ENCODE measurements at places on chromosomes 2 and 18.

- no peak for DNase-seq
These were observed 5.2 kb upstream of the DNAJB2 start for GRCh38 chr2:219273937-219274336.

GRCh38 chr2:71891719-71892422 is 255.8 kb downstream of the CYP26B1 start:
- no peak for DNase-seq

DNA sequence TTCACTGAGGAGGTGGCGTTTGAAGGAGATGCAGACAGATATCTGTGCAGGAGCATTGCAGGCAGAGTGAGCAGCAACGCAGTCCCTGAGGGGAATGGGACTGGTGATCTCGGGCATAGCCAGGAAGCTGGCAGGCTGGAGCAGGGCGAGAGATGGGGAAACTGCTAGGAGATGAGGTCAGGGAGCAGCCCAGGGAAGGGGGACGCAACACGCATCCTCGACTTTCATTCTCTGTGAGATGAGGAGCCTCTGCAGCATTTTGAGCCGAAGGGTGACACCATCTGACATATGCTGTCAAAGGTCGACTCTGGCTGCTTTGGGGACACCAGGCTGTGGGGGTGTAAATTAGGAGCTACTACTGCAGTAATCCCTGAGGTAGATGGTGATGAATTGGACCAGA is 4.3 kb upstream of the CHRNA1 start:
- DNase-seq, result no peak

DNA sequence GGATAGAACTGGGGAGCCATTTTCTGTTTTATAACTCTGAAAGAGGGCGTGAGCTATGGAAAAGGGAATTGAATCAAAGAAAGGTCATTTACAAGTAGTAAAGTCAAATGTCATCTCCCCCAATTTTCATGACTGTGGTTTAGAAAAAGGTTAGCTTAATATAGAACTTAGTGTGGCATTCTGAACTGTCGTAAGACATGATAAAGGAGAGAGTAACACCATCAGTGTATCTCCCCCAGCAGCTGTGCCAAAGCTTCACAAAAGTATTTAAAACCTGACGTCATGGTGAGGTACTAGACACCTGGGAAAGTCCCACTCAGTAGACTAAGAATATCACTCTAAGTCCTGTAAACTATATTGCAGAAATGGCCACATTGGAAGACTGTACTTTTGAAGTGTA is 5.8 kb upstream of the IKZF2 start:
- no peak for DNase-seq

DNA sequence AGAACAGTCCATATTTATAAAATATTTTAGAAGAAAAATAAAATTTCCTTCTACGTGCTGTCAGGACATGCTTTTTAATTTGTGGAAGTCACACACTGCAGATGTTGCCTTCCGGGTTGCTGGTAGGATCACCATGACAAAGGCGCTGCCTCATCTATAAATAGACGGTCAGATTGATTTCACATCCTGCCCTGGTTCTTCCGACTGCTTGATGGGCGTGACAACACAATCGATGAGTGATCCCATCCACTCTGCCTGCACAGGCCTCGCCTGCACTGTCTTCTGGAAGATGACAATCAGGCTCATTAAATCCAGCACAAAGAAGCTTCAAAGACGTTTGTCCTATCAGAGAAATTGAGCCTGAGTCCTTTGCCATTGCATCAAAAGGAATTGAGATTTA is 318.9 kb upstream of the TRIB2 start:
- no peak for DNase-seq

DNA sequence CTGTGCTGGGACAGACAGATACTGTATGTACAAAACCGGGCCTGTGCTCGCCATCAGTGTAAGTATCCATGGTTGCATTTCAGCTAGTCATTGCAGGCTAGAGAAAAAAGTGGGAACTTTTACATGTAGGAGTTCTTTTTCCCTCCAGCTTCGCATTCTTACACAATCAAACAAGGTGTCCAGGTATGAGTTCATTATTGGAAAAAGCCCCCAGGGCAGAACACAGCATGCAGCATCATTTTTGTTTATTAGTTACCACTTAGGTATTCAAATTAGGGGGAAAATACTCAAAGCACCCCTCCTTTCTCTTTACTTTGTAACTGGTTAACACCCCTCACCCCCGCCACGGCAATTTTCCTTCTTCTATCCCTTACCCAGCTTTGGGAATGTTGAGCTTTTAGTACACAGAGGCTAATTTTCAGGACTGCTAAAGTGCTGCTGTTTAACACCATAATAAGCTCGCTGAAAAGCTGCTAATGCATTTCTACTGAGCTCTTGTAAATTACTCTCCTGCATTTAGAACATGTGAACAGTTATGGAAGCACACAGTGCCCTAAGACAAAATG is 13.6 kb downstream of the UPP2 start:
- DNase-seq, result no peak

- DNase-seq, result no peak
These were observed 7.1 kb upstream of the CEP68 start for GRCh38 chr2:65049010-65049639.

DNA sequence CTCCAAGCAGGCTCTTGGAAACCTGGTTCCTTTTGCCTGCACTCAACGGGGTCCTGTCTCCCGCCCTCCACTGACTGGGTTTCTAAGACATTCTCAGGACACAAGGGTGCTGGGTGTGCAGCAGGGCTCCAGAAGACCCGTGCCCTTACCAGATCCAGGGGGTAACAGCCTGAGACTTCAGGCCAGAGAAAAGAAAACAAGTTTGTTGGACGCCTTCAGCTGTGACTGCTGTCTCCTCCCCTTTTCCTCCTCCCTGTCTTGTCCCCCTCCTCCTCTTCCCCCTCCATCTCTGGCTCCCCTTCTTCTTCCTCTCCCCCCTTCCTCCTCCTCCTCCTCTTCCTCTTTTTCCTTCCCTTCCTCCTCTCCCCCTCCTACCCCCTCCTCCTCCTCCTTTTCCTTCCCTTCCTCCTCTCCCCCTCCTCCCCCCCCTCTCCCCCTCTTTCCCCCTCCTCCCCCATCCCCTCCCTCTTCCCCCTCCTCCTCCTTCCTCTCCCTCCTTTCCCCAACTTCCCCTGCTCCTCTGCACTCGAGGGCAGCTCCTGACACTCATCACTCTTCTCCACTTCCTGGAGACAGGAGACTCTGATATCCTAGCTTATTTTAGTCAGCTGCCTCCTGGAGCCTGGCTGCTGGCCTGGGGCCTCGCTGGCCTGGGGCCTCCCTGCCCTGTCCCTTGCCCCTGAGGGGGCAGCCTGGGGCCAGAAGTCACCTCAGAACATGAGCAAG is 12.4 kb downstream of the ADRA2B start:
- DNase-seq, result peak; percentile 10

GRCh38 chr2:75431763-75432162 is 129.0 kb downstream of the EVA1A start:
- no peak for DNase-seq

- DNase-seq, result no peak
These were observed 16.7 kb upstream of the GLS start for GRCh38 chr2:190863946-190864345.

DNA sequence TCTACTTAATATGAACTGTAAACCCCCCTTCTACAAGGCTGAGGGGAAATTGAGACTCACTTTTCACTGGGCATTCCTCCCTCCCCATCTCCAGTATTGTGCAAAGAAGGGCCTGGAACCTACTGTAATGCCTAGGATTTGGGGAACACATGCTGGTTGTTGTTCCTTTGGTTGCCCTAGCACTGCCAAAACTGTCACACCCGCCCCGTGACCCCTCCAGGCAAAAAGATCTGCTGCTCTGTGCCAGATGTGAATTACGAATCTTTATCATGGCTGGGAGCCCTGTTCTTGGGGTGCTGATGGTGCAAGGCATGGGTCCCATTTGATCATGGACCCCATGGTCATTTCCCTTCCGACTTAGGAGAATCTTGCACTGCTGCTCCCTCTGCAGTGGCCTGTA is 95.4 kb downstream of the CABLES1 start:
- DNase-seq, result no peak

DNA sequence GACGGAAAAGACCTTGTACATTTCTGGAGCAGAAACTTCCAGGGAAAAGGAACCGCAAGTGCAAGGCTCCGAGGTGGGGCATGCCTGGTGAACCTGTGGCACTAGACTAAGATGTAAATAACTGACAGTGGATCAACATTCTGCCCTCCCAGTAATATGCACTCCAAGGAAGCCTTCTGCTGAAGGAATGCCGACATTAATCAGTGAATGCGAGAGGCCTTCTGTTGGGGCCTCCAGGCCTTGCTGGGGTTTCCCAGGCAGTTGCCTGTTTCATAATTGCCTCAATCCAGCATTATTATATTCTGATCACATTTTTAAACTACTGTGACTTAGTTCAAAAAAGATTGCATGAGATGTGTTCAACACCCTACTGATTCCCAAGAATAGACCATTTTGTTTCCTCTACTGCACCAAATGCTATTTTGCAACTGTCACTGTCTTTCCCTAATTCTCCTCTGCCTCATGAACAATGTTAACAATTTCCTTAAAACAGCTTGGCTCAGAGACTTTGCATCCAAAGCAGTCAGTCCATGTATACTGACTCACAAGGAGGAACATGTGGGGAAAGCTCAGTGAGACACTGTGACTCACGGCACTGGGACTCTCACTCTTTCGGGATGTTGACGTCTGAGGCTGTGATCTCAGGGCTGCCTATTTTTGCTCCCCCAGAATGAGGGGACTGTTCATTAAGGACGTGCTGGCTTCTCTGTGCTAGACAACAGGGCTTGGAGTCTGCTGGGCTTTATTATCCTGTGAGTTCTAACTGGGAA is 10.5 kb upstream of the DSG2 start:
- DNase-seq, result no peak

DNA sequence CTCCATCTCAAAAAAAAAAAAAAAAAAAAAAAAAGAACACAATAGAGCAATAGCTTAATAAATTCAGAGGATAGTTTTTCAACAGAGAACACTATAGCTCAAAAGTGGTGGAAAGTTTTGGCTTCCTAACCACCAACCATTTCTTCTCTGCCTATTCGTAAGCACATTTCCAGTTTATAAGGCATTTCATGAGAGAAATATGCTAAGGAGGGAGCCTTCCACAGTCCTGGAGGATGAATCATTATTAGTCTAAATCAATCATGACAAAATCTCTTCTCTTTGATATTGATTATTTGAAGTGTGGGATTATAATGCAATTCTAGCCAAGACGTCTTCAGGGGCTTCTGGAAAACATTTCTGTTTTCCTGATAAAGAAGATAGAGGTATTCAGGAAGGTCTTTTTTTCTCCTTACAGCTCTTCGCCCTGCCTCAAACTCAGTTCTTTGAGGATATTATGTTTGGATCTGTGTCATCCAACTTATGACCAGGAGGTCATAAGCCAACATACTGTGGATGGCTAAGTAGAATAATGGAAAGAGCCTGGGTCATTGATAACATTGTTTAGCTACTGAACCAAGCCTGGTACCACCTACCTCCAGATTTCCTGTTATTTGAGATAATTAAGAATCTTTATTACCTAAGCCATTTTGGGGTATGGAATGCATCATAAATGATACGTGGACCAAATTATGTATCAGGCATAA is 207.3 kb downstream of the TRIB2 start:
- no peak for DNase-seq

DNA sequence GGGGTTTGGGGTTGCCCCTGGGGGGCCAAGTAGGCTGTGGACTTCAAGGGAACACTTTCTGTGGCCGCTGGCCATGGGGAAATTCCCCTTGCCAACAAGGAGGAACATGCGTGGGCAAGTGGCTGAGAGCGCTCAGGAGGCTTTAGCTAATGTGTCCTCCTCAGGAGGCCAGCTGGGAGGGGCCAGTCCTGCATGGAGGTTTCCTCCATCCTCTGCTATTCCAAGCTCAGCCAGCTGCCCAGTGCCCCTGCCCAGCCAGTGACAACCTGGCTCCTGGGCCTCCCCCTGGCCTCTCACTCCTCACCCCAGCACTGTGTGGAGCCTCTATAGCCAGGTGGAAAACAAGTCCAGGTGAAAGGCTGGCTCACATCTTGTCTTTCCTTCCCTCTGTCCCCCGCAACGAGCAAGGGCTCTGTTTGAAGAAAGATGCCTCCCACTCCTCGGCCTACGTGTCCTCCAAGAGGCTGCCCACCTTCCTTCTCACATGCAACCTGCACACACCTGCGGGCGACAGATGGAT is 64.4 kb upstream of the DAPL1 start:
- no peak for DNase-seq

DNA sequence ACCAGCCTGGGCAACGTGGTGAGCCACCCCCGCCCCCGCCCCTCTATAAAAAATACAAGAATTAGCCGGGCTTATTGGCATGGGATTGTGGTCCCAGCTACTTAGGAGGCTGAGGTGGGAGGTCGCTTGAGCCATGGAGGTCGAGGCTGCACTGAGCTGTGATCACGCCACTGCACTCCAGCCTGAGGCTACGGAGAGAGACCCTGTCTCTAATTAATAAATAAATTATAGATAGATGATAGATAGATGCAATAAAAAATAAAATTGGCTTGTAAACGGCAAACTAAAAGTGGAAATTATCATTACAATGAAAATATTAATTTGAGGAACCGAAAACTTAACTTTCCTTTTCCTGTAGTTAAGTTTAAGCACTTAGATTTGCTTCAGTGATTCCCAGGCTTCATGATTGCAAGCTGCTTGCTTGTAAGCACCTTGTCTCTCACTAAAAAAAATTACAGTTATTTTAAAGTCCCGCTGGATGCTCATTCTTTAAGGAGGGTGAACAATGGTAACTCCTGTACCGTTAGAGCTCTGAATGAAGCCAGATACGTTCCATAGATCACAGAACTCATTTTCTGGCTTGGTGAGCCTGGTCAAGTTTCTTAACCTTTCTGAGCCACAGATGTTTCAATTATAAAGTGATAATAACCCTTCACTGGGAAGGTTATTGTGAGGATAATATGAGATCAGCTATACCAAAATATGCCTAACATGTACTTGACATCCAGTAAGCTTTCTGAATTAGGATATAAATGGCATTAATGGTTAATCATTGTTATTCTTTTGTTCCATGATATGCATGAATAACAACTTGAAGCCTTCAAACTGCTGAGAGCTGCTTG is 9.3 kb upstream of the NARS1 start:
- DNase-seq, result no peak

GRCh38 chr2:187581125-187581896 is 27.1 kb upstream of the TFPI start:
- no peak for DNase-seq

DNA sequence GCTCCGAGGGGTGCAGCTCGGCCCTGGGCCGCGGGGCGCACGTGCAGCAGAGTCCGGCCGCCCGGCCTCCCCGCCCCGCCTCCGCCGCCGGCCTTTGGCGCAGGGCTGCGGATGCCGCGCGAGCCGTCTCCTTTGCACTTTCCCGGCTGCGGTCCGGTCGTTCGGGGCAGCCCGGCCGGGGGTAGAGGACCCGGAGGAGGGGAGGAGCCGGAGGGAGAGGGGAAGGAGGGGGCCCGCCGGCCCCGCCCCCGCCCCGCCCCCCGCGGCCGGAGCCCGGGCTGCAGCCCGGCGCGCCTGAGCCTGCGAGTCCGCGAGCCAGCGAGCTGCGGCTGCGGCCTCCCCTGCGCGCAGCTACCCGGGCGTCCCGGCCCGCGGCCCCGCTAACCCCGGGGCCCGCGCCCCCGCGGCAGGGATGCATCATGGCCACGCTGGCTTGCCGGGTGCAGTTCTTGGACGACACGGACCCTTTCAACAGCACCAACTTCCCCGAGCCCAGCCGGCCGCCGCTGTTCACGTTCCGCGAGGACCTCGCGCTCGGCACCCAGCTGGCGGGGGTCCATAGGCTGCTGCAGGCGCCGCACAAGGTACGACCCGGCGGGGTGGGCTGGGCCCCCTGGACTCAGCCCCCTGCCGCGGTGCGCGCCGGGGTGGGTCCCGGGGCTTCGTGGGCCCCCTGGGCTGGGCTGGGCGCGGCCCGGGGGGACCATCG is at the start of gene FHOD3:
Gene FHOD3, plus strand, starts transcription at position 297 of the 709 bp plus-strand sequence. Its CDS starts 123 bp downstream, at position 420.
- no peak for DNase-seq
